ENCODE measurements at places on chromosomes 13 and 19. TPM values are rescaled to one million over a fixed set of nuclear protein-coding genes. Genes with fewer than 3 reads are reported as not detected.

Gene CALR3
- not detected for total RNA-seq

Gene HAUS8
- total RNA-seq, result 40.6 TPM

Gene C2CD4C
- not detected for total RNA-seq

Gene SPRY2
- not detected for total RNA-seq

Gene TTC9B
- not detected for total RNA-seq

Gene ERVV-1
- not detected for total RNA-seq

Gene SPACA4
- not detected for total RNA-seq

Gene HSD17B14
- total RNA-seq, result 0.63 TPM

Data from activated CD4-positive, alpha-beta memory T cell treated with anti-CD3 and anti-CD28 coated beads, Interleukin-2, amount 10 ng/mL, durations not matched to agents 7 days and 5 days (primary cell).